ENCODE measurements at places on chromosomes 12 and 14.

- H3K4me3 ChIP-seq = no peak overlapping the region
- DNase-seq = peak; percentile 50
- no peak overlapping the region for H3K27ac ChIP-seq
- peaks cover 47% of the 10 kb centered on the region for H3K4me1 ChIP-seq
- H3K27me3 ChIP-seq = no peaks in the 10 kb centered on the region
- no peaks in the 10 kb centered on the region for H3K36me3 ChIP-seq
Observed at GRCh38 chr14:101591121-101591520, 29.8 kb downstream of the DIO3 start.

DNA sequence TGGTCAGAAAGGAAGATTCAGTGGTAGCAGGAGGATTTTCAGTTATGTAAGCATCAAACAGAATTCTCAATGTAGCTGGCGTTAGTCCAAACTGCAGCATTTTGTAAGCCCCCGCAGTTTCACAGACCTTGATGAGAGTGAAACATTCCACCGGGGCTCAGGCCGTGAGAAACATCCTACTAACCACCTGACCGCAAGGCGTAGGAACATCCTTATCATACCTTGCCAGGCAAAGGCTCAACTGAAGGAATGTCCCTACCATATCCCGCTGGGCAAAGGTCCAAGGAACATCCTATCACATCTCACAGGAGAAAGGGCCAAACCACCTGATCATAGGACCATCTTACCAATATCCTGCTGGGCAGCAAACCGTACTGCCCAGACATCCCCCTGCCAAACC lies 624.8 kb upstream of the TMEM132C start:
- H3K4me1 ChIP-seq = no peaks in the 10 kb centered on the region
- no peak overlapping the region for H3K4me3 ChIP-seq
- H3K27ac ChIP-seq = no peak overlapping the region
- DNase-seq = no peak
- H3K27me3 ChIP-seq = no peaks in the 10 kb centered on the region

DNA sequence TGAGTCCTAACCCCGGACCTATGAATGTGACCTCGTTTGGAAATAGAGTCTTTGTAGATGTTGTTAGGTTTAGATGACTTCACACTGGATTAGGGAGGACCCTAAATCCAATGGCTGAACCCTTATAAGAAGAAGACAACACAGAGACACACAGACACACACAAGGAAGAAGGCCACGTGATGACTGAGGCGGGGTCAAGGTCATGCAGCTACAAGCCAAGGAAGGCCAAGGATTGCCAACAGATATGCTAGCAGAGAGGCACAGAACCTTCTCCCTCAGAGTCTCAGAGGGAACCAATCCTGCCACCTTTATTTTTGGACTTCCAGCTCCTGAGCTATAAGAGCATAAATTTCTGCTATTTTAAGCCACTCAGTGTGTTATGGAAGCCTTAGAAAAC lies 31.8 kb downstream of the LTBP2 start:
- DNase-seq = no peak
- no peak overlapping the region for H3K27ac ChIP-seq
- H3K36me3 ChIP-seq = no peaks in the 10 kb centered on the region

DNA sequence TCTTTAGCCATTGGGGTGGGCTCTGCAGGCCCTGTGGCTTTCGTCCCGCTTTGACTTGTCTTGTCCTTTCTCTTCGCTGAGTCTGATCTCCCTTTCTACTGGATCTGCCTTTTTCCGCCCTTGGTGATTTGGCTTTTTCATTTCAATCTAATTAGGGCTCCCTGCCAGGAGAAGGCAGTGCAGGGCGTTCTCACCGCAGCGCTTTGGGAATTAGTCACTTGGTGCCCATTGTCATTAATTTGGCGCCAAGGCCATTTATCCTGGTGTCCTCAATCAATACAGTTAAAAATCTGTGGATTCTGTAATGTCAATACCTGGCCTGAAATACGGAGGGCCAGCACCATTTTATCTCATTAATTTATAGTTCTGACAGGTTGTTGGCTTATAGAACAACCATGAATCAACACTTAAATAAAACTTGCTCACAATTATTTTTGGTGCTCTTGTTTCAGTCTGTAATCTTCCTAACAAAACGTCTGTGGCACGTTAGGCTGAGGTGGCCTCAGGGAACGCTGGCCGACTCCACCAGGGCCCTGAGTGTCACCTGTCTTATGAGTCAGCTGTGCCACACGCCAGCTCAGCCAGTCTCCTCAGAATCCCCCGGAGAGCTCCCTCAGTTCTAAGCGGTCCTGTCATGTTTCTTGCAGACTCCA lies 115.7 kb downstream of the BEGAIN start:
- H3K27me3 ChIP-seq = no peaks in the 10 kb centered on the region
- H3K27ac ChIP-seq = no peak overlapping the region
- no peak overlapping the region for H3K4me3 ChIP-seq
- H3K4me1 ChIP-seq = peaks cover 26% of the 10 kb centered on the region

DNA sequence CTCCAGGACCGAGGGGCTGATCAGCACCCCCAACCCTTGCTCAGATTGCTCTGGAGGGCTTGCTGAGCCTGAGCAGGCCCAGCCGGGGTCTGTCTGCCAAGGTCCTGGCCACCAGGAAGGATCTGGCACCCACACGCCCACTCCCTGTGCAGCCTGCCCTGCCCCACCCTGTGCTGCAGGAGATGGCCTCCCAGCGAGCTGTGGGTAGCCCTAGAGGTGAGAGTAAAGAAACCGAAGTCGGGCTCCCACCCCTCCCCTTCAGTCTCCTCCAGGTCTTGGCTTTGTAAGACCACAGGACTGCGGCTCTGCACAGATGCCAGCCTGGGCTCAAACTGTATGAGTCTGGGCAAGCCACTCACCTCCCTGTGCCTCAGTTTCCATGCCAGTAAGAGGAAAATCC lies 307.8 kb downstream of the BCL11B start:
- no peak overlapping the region for H3K27ac ChIP-seq
- no peaks in the 10 kb centered on the region for H3K36me3 ChIP-seq
- H3K4me3 ChIP-seq = no peak overlapping the region
- peaks cover 2% of the 10 kb centered on the region for H3K4me1 ChIP-seq
- DNase-seq = no peak
- no peaks in the 10 kb centered on the region for H3K27me3 ChIP-seq
